Immature natural killer cell (primary cell): ENCODE measurements at places on chromosomes 3 and 15.
A peak's percentile ranks its signal among the peaks of the same experiment; 100 is the strongest.

DNA sequence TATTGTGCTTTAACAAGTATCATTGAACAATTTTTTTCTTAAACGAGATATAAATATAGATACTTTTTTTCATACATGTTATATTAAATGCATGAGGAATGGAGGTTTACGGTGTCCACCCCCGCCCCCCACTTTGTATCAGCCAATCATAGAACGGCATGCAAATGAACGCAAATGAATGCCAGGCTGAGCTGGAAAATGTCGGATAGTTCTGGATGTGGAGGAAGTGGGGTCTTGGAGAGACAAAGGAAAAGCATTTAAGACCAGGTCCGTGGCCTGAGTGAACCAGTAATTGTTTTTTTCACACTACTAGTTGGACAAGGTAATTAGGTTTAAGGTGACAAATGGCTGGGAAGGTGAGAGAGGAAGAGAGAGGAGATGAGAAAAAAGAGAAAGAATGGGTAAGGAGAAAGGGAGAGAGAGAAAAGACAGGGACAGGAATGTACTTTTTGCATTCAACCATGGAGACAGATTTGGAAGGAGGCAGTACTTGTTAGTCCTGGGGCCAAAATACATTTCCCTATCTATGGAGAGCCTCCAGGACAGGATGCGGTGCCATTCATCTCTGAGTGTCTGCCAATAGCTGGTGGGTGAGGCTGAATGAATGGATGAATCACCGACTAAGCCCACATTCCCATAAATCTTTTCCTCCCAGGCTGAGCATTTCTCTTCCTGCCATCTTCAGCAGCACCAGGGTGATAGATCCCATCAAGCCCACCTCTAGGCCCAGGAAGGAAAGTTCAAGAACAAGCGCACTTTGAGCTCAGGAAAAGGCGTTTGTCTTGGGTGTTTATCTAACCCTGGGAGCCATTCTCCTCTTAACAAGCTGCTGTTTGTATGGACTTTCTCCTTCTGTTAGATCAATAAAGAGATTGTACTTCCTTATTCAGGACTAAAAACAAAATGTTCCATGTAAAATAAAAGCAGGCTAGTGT, 1.4 kb upstream of the RAD18 start:
- no peak for DNase-seq

GRCh38 chr15:67834581-67835296, 5.1 kb downstream of the RNU6-1 start:
- peak; percentile 17 for DNase-seq

- DNase-seq, result no peak
These were observed 53.3 kb downstream of the GJD2 start for GRCh38 chr15:34701536-34701935.

DNA sequence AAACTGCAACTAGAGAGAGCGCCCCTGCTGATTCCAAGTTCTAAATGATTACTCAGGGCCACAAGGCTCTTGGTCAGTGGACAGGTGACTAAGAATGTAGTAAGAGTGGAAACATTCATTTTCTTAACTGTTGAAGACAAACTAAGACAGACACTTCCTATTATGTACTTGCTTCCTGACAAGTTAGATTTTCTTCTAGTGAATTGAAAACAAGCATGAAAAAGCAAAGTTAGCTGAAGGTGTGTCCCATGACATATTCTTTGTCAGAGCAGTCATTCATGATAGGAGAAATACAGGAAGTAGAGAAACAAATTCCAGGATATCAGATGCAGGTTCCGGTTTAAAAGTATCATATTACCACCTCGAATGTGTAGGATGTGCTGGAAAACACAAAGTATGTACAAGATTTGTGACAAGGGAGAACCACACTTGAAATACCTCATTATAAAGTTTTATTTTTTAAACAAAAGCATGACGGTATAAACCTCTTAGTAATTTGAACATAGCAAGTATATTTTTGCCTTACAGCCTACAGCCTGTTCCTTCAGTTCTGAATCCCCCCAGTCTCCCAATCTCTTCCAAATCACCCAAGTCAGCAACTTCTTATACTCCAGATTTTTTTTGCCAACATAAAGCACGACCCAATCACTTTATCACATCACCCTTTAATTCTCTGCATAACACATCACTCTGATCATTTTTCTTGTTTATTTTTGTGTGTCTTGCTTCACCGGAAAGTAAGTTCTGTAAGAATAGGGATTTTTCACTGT, 6.2 kb downstream of the TSPAN3 start:
- DNase-seq, result no peak

GRCh38 chr15:60005352-60006202, 1.5 kb downstream of the FOXB1 start:
- no peak for DNase-seq

GRCh38 chr3:151838574-151839312, 24.8 kb downstream of the AADAC start:
- peak; percentile 37 for DNase-seq

- DNase-seq, result no peak
These were observed 151.9 kb upstream of the FEZF2 start for GRCh38 chr3:62525281-62525680.

DNA sequence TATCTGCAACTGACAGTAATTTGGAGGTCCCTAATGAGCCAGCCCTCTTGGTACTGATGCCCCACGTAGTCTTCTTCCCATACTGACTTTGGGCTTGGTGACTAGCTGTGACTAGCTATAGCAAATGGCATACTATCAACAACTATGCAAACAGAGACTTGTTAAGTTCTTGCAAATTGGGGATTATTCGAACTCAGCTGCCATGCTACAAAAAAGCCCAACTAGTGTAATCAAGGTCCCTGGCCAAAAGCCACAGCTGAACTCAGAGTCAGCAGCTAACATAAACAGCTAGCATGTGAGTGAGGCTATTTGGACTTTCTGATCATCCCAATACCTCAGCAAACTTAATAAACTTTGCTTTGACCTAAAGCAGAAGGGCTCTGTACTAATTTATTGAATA, 121.2 kb upstream of the PLXND1 start:
- DNase-seq, result no peak

DNA sequence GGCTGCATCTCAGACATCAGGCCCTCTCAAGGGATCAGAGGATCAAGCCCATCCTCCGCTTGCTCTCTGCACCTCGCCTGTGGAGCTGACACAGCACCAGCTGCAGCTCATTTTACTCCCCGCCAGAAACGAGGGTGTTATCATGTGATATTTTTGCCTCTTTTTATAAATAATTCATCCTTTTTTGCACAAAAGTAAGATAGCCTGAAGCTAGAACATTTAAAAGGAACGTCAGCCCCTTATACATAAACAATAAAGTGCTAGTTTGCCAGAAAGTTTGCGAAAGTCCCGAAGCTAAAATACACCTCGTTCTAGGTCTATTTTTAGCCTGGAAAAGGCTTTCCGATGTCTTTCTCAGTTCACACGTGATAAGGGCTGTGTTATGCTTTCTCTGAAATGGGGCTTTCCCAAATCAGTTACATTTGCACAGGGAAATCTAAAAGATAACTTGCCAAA, 9.6 kb upstream of the FAM174B start:
- no peak for DNase-seq

DNA sequence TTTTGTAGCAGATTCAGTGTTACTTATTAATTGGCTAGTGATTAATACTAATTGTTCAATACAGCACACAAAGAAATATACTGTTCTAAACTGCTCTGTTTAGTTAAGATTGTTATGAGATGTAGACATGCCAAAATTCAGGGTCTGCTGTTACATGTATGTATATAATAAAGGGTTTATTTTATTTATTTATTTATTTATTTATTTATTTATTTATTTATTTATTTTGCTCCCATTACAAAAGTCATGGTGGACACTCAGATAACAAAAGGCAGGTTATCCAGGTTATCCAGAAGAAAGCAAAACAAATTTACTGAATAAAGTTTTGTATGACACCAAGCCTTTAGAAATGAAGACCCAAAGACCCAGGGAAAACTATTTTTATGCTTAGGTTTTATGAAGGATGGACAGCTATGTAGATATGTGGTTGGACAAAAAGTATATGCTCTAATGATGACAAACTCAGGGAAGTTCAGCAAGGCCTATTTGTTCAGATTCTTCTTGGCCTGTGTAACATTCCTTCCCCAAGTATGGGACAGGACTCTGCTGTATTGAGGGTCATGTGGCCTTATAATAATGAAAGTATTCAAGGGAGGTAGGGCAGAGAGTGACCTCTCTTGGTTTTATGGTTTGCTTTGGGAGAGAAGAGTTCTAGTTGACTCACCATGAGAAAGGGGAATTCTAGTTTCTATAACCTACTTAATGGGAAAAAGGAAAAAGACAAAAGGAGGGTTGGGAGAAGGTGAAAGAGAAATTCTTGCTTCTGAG, 1056.8 kb downstream of the ROBO2 start:
- no peak for DNase-seq

- DNase-seq, result peak; percentile 13
These were observed 35.6 kb upstream of the NDUFB4 start for GRCh38 chr3:120560304-120561250.

DNA sequence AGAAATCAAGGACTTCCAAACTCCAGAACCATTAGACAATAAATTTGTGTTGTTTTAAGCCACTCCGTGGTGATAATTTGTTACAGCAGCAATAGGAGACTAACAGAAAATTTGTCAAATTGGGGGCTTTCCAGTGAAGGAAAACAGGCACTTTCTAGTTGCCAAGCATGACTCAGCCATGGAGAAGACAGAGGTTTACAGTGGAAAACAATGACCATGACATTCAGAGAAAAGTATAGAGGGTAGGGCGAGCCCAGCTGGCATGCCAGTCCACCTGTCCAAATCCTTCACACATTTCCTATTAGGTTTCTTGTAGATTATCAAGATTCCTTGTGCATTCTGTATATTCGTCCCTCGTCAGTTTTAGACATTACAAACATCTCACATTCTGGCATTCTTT, 24.9 kb downstream of the SLCO2A1 start:
- DNase-seq, result no peak

- DNase-seq, result no peak
These were observed 19.4 kb upstream of the SLC6A1 start for GRCh38 chr3:10973046-10973595.

DNA sequence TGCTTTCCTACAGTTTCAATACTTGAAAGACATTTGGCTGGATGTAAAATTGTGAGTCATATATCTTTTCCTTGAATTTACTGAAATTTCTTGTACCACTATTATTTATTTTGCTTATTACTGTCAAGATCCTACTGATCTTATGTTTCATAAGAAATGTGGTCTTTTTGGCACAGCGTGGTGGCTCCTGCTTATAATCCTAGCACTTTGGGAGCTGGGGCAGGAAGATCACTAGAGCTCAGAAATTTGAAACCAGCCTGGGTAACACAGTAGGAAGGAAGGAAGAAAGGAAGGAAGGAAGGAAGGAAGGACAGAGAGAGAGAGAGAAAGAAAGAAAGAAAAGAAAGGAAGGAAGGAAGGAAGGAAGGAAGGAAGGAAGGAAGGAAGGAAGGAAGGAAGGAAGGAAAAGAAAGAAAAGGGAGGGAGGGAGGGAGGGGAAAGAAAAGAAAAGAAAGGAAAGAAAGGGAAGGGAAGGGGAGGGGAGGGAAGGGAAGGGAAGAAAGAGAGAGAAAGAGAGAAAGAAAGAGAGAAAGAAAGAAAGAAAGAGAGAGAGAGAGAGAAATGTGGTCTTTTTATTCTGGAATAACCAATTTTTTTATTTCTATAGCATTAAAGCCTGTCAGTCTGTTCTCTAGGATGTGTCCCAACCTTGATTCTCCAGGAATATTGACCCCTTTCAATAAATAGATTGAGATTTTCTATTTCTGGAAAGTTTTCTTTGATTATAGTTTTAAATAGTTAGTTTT, 572.0 kb upstream of the TGFBR2 start:
- DNase-seq, result no peak

DNA sequence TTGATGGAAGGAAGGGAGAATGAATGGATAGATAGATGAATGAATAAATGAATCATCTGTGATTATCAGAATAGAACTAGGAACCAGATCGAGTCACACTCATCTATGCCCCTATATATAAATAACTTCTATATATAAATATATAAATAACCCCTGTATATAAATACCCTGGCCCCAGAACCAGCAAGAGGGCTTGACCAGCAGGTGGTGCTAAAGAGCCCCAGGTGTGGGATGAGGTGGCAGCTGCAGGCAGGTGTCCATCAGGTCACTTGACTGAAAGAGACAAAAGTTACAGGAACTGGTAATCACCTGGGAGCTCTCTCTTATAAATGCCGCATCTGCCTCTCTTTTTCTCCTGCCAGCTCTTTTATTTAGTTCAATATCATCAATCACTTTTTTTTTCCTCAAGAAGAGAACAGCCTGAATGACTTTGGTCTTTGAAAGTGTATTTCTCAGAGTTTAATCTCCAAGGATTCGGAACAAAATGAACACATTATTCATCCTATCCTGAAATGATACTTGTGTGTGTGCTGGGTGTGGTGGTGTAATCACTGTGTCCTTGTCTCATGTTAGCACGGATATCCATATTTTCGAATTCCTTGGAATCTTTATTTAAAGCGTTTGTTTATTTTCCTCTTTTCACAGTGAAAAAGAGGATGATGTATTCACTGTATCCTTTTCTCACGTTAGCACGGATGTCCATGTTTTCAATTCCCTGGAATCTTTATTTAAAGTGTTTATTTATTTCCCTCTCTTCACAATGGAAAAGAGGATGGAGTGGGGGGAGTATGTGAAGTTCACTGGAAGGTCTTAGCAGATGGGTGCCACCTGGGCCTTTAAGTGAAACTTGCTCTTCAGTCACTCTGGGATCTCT, 35.4 kb upstream of the ATG7 start:
- peak; percentile 59 for DNase-seq

GRCh38 chr3:197546307-197547085, 9.3 kb downstream of the BDH1 start:
- DNase-seq, result no peak

DNA sequence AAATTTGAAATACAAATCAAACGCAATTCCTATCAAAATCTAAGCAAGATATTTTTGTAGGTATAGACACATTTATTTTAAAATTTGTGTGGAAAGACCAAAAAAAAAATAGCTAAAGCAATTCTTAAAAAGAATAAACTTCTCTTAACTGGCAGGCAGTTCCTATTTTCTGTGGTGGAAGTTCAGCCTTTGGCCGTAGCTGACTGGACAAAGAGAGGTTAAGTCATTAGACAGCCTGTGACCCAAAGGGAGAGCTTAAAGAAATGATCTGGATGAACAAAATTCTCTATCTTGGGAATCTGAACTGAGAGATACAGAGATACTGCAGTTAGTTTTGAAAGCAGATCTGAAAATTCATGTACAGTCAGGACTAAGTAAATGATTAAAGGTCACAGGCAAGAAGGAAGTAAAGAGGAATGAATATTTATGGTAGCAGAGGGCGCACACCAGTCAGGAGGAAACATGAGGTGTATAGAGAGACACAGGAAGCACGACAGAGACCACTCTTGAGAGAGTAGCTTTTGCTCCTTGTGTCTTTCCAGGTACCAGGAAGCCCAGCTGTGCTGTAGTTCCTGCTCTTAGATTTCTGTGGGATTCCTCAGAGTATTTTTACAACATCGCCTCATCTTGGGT, 57.5 kb downstream of the TPRG1 start:
- DNase-seq, result no peak
